ENCODE measurements at places on chromosomes 5 and 9. TPM values are rescaled to one million over a fixed set of nuclear protein-coding genes. Genes with fewer than 3 reads are reported as not detected.

- no peak for DNase-seq
Measured at GRCh38 chr5:83253720-83254119, 176.4 kb downstream of the XRCC4 start.

GRCh38 chr5:156914371-156914737 lies 48.7 kb downstream of the TIMD4 start:
- no peak for DNase-seq

- no peak for DNase-seq
Measured at GRCh38 chr5:111079846-111080245, 8.3 kb downstream of the TSLP start.

DNA sequence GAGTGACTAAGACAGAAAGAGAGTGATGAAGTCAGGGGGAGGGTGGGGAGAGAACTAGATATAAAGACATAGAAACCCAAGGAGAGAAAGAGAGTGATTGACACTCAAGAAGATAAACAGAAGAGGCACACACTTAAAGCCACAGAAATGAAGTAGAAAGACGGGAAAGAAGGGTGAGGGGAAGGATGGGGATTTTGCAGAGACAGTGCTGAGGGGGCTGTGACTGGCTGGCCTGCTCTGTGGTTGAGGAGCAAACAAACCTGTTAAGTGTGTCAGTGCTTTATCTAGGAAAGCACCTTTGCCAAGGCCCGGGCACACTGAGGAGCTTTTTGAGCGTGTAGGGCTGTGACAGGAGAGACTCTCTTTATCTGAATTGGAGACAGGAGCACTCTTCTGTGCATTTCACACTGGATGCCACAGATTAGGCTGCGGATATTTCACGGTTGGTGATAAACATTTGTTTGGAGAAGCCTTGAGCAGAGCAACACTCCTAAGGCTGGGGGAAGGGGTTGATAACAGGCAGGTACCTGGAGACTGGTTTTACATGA lies 109.1 kb downstream of the DOCK2 start:
- no peak for DNase-seq

DNA sequence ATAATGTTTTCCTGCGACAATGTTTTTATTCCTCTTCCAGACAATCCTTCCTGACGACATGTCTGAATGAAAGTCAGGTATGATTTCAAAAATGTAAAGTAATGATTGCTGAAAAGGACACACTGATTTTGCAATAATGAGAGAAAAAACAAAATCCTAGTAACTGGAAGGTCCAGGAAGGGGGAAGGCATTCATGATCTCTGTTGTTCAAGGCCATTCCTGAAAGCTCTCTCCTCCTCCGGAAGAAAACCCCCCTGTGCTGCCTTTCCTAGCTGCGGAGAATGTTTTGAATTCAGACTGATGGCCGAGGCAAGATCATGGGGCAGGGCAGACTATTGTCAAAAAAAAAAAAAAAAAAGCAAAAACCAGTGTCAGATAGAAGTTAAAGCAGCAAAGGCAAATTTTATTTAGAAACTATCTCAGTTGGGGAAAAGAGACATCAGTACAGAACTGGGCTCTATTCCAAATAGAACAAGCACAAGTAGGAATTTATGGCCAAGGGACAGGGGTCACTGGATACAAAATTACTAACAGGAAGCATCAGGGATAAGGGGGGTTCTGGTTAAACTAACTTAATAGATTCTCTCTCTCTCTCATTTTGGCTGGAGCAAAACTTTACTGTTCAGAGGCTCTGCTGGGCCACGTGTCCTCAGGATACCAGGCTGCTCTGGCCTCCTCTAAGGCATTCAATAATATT lies 36.5 kb upstream of the CTSV start:
- no peak for DNase-seq

GRCh38 chr5:153080940-153081339 lies 409.5 kb upstream of the GRIA1 start:
- DNase-seq: no peak

The MELK gene
- polyA plus RNA-seq: 37.2 TPM

DNA sequence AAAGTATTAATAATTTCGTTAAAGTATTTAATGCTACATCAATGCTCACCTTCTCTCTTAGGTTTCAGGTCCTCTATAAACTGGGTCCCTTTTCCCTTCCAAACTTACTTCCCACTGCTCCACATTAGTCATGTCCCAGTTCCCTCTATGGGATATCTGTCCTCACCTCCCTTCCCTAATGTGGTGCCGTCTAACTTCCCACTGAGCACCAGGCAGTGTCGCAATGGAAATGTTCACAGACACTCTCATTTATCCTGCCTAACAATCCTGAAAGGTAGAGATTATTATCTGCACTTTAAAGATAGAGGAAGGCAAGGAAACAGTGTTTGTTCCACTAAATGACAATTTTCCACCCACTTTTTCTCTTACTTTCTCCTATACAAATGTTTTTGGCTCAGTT lies 329.7 kb downstream of the CWC27 start:
- no peak for DNase-seq

DNA sequence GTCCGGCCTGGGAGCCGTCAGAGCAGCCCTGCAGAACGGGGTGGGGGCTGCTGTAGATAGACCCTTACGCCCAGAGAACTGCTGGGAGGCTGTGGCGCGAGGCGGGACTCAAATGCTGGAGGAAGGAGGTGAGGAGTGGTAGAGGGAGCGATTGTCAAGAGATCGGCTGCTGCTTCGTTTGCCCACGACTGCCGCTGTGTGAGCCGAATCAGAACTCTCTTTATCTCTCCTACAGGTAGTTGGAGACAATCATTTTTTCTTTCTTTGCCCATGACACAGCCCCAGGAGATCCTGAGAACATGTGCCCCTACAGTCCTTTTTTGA lies 456 bp downstream of the ZNF79 start:
- DNase-seq: no peak

The NDUFA8 gene
- polyA plus RNA-seq: 111 TPM

DNA sequence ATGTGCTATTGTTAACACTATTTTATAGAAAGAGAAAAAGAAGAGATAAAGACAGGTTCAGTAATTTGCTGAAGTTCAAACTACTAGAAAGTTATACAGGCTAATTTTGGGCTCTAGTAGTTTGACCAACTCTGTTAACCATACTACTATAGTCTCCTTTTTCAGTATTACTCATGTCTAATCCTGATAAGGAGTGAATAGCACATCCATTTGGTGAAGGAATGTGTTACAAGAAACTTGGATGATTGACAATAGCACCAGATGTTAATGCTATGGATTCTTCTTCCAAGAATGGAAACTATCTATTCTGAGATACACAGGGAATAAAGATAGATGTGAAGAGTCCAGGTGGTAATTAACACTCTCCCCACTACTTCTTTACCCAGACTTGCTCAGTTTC lies 677.3 kb downstream of the PRELID2 start:
- DNase-seq: no peak

GRCh38 chr5:156380848-156381247 lies 53.9 kb downstream of the SGCD start:
- no peak for DNase-seq

The GCNT4 gene
- 1.4 TPM for polyA plus RNA-seq

GRCh38 chr5:178640331-178641045 lies 13.6 kb upstream of the CLK4 start:
- DNase-seq: no peak

DNA sequence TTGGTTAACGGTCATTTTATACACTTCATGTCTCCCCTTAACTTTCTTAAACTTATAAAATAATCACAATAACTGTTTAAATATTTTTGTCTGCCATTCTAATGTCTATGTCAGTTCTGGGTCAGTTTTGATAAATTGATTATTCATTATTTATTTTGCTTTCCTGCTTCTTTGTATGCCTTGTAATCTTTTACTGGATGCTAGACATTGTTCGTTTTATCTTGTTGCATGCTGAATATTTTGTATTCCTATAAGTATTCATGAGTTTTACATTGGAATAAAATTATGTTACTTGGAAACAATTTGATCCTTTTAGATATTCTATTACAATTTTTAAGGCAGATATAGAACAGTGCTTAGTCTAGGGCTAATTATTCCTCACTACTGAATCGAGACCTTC lies 952.0 kb downstream of the NR2F1-AS1 start:
- no peak for DNase-seq

The HMGCR gene
- polyA plus RNA-seq: 89.7 TPM

GRCh38 chr5:169300468-169301385 lies at the start of gene SLIT3:
SLIT3 (minus strand) TSS chr5:169301139; CDS start chr5:169300709, 430 bp downstream.
- peak; percentile 86 for DNase-seq

DNA sequence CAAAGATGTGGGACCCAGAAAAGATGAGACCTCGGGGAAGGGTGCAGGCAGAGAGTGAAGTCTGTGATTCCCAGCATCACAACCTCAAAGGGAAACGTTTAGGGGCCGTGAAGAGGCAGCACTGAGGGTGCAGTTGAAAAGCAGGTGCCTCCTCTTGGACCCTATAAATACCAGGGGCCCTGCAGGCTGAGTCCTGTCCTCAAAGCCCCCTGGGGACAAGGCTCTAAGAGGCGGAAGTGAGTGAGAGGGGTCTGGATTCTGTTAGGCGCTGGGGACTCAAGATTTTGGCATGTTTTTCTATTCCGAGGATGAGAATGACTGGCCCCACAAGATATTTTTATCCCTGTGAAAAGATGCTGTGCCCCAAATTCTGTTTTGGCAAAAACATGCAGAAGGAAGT lies 107.8 kb downstream of the THBS4 start:
- no peak for DNase-seq

- no peak for DNase-seq
Measured at GRCh38 chr5:158884827-158885518, 214.7 kb downstream of the EBF1 start.

DNA sequence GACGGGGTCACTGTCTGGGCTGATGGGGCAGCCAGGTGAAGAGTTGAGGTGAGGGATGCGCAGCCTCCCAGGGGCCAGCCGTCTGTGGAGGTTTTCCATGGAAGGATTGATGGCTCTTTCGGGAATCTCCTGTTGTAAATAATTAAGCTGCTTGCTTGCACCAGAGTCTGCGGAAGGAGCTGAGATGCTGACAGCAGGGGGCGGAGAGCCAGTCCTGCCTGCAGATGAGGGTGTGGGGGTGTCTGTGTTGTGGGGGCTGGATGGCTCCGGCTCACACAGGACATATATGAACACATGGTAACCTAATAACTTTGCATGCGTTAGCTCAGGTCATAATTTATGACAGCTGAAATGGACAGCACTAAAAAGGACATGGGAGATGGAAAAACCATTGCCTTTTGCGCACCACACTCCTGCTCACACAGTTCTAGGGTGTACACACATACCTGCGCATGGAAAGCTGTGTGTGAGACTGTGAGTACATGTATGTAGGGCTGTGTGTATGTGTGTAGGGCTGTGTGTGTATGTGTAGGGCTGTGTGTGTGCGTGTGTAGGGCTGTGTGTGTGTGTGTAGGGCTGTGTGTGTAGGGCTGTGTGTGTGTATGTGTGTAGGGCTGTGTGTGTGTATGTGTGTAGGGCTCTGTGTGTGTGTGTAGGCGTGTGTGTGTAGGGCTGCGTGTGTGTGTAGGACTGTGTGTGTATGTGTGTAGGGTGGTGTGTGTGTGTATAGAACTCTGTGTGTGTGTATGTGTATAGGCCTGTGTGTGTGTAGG lies 36.8 kb upstream of the SEMA4D start:
- DNase-seq: no peak

- no peak for DNase-seq
Measured at GRCh38 chr9:129637673-129638439, 4.1 kb downstream of the ASB6 start.

The C5orf34 gene
- 4.9 TPM for polyA plus RNA-seq

The ENTPD8 gene
- polyA plus RNA-seq: 0.02 TPM

DNA sequence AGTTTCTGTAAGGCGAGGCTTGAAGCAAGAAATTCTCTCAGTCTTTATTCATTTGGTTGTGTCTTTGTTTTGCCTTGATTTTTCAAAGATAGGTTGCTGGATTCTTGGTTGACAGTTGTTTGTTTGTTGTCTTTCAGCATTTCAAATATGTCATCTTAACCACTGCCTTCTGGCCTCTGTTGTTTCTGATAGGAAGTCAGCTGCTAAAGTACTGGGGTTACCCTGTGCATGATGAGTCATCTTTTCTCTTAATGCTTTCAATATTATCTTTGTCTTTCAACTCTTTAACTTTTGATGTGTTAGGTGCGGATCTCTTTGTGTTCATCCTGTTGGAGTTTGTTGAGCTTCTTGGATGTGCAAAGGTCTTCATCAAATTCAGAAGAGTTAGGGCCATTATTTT lies 1571.3 kb downstream of the MAT2B start:
- DNase-seq: no peak

- no peak for DNase-seq
Measured at GRCh38 chr5:42874621-42875198, 63.0 kb upstream of the SELENOP start.

GRCh38 chr5:135724617-135725016 lies 109.8 kb upstream of the SLC25A48 start:
- no peak for DNase-seq

Data from mammary epithelial cell (primary cell).